ENCODE measurements at places on chromosomes 3 and 15.

- DNase-seq, result no peak
These were observed 93.7 kb downstream of the MCTP2 start for GRCh38 chr15:94324835-94325767.

DNA sequence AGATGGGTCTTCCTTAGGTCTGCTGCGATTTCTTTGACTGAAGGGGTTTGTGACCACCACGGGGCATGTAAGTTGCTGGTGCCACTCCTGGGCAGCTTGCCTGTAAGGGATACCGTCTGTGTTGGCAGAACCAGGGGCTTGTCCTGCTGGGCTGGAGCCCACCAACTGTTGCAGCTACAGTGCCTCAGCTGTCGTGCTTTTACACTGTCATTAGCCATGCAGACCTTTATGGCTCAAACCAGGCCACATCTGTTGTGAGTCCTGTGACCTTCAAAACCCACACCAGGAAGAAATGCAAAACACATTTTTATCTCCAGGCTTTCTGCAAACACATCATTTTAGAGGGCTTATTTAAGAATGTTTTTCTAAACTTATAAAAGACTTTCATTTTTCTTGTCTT lies 168.7 kb downstream of the PTPRG start:
- DNase-seq, result no peak

DNA sequence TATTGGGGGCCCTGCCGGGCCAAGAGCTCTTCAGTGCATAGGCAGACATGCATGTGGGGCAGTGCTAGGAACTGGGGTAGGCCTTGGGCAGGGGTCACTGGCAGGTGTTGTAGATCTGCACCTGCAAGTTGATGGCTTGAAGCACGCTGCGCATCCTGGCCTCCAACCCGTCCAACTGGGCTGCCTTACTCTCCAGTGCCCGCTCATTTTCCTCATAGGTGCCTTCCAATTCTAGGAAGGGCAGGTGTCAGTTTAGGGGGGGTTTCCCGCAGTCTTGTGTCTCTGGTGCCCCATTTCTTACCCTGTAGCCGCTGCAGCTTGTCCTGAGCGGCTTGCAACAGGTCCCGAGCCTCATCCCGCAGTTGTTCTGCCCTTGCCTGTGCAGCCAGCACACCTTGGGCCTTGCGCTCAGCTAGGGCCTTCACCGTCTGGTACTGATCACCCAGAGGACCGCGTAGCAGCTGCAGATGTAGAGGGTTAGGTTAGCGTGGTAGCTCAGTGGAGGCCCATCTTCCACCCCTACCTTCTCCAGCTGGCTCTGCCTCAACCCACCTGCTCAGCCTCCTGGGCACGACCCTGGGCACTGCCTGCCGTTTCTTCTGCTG lies 611 bp upstream of the USP19 start:
- no peak for DNase-seq

DNA sequence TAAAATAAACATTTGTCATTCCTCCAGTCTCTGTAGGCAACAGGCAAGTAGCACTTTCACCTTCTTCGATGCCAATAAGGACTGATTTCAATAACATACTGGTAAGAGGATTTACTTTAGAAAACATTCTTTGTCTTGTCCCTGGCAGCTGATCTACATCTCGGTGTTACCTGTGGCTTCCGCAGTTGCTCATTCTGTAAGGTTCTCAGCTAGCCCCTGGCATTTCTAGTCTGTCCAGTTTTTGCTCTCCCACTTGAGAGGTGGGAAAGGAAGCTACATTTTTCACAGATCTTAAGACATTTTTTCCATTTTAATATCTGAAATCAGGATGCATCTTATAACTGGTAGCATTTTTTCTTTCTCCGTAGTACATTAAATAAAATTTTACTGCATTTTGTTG lies 19.7 kb upstream of the MAP6D1 start:
- no peak for DNase-seq

GRCh38 chr3:194736277-194736895 lies 50.7 kb downstream of the FAM43A start:
- DNase-seq, result no peak

DNA sequence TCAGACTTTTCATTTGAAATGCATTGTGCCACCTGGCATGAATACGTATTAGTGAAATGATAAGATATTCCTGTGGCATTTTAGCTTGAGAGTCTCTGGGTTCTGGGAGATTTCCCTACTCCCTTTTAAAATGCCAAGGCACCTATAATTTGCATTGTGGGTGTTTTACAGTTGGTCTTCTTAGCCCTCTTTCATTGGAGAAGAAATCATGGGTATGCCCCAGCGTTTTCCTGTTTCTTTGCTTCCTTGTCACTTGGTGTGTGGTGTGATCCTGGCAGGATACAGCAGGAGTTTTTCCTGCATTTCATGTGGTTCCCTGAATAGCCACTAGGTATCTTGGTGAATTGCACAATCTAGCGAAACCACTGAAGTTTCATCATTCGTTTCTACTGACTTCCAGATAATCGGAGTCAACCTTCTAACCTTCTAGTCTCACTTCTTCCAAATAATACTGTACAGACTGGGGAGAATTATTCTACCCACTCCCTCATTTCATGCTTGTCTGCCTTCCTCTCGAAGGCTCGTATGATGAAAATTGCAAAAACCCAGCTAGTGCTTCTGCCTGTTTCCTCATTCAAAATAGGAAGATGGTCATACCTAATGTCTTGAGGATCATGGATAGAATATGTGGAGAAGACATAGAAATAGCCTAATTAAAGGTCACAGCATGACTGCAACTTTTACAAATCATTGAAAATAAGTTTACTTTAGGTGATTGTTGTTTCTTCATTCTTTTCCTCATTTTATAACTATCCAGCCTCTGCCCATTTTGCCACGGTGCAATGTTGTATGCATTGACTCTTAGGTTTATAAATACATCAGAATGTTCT lies 2.6 kb downstream of the BHLHE40 start:
- no peak for DNase-seq

GRCh38 chr15:75452364-75452864 lies 924 bp upstream of the SIN3A start:
- DNase-seq, result peak; percentile 74

- peak; percentile 76 for DNase-seq
These were observed at the start of gene NR1D2 for GRCh38 chr3:23944861-23945662. NR1D2 (plus strand) TSS chr3:23945286; CDS start chr3:23945579, 293 bp downstream.

GRCh38 chr3:16937326-16937845 lies 52.6 kb downstream of the PLCL2 start:
- DNase-seq, result no peak

DNA sequence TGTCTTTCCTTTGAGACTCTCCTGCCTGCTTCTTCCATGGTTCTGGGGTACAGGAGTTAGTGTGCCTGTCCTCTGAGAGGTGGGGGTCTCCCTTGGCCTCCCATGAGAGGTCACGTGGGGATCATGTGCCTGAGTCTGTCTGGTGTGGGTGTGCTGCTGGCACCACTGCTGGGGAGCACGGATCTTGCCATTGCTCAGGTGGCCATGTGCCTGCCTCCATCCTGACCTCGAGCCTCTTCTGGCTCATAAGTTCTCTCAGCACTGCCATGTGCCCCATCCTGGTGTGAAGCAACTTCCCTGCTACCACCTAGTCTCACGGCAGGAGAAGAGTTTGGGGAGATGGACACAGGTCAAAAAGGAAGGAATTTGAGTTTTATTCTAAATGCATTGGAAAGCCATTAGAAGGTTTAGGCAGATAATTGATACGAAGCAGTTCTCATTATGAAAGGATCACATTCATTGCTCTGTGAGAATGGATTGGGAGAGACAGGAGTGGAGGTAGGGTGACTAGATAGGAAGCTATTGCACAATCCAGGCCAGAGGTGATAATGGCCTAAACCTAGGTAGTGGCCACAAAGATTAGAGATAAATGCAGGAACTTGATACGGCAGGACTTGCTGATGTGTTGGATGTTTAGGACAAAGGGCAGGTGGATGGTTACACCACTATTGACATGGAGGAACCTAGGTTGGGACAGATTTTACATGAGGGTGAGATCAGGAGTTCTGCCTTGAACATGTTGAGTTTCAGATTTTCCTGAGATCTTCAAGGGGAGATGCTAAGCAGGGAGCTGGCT lies 173.0 kb upstream of the RORA start:
- DNase-seq, result no peak

DNA sequence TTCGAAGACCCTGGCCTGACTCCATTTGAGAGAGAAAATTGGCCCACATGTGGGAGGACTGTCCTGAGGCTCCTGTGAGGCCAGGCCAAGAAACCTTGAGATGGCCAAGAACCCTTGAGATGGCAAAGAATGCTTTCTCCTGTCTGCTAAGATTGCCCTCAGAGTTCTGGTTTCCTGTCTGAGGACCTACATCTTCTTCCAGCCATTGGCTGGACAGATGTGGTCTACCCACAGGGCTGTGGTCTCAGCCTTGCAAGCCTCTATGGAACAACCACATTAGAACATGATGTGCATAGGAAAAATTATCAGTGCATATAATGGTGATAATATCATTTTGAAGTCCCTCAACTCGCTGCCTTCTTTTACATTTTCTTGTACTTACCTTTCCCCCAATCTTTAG lies 10.8 kb upstream of the RASA2 start:
- no peak for DNase-seq

DNA sequence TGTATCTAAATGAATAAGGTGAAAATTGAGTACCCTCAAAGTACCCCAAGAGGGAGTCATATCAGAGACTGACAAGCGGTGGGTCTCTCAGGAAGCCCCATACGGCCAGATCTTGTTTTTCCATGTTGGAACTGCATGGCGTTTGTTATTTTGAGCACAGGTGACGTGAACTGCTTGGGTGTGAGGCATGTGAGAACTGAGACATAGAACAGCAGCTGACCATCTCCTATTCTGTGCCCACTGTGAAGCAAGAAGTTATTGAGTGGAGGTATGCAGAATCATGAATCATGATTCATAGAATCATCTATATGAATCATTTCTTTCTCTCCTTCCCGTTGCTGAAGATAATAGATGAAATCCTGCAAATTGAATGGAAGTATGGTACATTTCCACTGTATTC lies 4.6 kb downstream of the VPS8 start:
- no peak for DNase-seq

DNA sequence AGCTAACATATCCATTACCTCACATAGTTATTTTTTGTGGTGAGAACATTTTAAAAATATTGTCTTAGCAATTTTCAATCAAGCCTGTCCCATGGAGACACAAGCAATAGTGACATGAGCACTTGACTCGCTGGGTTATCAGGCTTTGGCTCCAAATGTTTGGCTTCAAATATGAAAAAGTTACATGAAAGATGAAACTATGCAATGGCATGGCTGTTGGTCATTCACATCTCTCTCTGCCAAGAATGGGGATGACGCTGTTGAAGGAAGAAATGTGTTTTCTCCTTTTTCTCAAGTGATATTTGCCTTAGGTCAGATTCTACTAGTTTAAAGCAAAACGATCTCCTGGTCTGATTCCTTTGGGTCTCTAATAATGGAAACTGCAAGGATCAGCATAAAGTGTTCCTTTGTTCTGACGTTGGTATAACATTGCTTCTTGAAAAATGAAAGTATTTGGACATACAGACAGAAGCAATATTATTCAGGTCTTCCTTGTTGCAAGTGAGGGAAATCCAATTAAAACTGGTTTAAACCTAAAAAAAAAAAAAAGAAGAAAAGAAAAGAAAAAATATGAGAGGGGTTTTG lies 71.2 kb downstream of the SSUH2 start:
- DNase-seq, result no peak

DNA sequence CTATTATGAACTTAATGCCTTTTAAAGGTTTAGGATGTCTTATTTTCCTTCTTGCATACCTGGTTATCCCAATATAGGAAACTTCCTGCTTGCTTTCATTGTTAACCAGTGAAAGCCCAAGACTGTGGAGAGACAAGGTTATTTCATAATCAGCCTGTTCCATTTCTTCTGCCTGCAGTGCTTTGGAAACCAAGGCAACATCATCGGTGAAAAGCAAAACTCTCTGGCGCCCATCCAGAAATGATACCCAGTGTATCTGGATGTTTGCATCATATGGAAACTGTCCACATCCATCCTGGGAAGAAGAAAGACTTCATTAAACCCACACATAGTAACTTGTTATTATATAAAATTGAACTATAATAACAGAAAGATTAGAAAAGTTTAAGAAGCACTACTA lies 170.1 kb downstream of the VPS13C start:
- no peak for DNase-seq

- DNase-seq, result no peak
These were observed 15.9 kb downstream of the ZBTB38 start for GRCh38 chr3:141384157-141384556.

DNA sequence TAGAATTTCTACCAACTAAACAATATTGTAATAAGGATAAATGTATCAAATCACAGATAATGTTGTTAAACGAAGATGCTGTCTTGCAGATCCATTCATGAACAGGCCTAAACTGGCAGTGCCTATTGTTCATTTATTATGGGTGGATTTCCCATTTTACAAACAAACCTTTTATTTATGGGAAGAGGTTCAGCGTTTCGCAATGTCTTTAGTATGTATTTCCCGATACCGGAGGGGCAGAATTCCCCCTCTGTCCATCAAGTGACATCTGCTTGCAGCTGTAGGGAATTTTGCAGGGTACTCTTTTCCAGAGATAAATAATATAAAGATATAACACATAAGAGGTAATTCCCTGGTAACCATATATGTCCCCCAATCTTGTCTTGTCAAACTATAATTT lies 5.7 kb downstream of the CEP19 start:
- DNase-seq, result no peak

DNA sequence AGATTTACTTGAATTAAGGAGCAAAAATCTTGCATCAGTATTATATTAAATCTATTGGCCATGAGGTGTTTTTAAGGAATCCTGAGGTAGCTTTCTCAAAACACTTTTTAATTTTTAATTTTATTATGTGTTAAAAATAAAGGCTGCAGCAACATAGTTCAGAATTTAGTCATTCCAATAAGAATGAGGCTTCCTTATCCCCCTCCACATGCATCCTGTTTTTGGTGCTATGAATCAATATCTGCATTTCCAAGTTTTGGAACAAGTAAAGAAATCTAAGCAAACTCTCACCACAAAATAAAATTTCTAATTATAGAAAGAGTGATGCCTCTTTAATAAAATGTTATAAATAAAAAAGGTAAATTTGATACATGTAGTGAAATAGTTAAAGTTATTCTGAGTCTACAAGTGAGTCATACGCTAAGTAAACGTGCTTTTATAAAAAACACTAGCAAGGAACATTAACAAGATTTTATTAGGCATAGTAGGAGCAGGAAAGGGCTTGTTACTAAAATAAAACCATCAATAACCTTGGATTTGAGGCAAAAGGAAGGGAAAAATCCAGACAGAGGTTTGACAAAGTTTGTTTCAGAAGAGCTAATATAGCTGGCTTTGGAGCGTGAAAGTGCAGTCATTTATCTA lies 1218.0 kb downstream of the NSUN3 start:
- DNase-seq, result no peak

DNA sequence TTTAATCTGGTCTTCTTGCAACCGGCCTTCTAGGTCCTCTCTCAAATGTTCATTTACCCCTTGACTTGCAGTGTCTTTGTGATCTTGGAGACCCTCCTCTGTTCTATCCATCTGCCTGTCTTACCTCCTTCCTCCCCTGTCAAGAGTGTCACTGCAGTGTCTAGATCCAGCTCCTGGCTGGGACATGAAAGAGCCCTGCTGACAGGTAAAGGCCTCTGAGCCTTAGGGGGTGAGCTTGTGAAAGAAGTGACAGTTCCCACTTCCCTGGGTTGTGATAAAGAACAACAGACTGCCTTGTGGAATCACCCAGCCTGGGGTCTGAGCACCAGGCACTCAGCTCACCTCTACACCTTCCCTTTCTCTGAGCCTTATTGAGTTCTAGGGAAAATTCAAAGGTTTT lies 68.0 kb downstream of the CDC25A start:
- DNase-seq, result no peak

GRCh38 chr3:135975536-135975935 lies 10.0 kb downstream of the PPP2R3A start:
- no peak for DNase-seq
